Right cardiac atrium (tissue), 5 donors: ENCODE measurements at places on chromosomes 11 and 22. TPM values are rescaled to one million over a fixed set of nuclear protein-coding genes. Genes with fewer than 3 reads are reported as not detected.

CALCA gene
- total RNA-seq, result not detected

TBX1 gene
- 1.4 TPM for total RNA-seq

ALX4 gene
- not detected for total RNA-seq

PPARA gene
- total RNA-seq, result 63.6 TPM

HBB gene
- 63.4 TPM for total RNA-seq

SCN2B gene
- 2.1 TPM for total RNA-seq

LSP1 gene
- total RNA-seq, result 13.8 TPM

NOX4 gene
- 4.9 TPM for total RNA-seq

PLXNB2 gene
- 110 TPM for total RNA-seq

CHST1 gene
- 3.6 TPM for total RNA-seq

GDPD4 gene
- 0.69 TPM for total RNA-seq

CDC42BPG gene
- 2.3 TPM for total RNA-seq

PLAAT5 gene
- total RNA-seq, result 5.2 TPM

CD3D gene
- 1.2 TPM for total RNA-seq

HSD17B12 gene
- total RNA-seq, result 120 TPM

DDTL gene
- total RNA-seq, result not detected

NCR3LG1 gene
- 2.3 TPM for total RNA-seq

DNAJB7 gene
- total RNA-seq, result not detected

SCN4B gene
- 5.2 TPM for total RNA-seq

THY1 gene
- total RNA-seq, result 2.9 TPM

CHRDL2 gene
- 3.2 TPM for total RNA-seq

LRRN4CL gene
- total RNA-seq, result 1.4 TPM

DBX1 gene
- total RNA-seq, result not detected

TMPRSS5 gene
- total RNA-seq, result 0.17 TPM

ANO1 gene
- total RNA-seq, result 7.9 TPM

KRTAP5-9 gene
- total RNA-seq, result not detected

FGF4 gene
- total RNA-seq, result not detected

OR52N2 gene
- total RNA-seq, result not detected
